ENCODE measurements at places on chromosomes 7 and 10.

DNA sequence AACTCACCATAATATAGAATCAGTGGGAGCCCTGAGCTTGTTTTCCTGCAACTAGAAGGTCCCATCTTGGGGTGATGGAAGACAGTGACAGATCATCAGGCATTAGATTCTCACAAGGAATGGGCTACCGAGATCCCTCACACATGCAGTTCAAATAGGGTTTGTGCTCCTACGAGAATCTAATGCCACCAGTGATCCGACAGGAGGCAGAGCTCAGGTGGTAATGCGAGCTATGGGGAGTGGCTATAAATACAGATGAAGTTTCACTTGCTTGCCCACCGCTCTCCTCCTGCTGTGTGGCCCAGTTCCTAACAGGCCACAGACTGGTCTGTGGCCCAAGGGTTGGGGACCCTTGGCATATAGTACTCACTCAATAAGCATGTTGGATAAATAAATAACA lies 93.4 kb downstream of the POU6F2 start:
- DNase-seq = no peak

DNA sequence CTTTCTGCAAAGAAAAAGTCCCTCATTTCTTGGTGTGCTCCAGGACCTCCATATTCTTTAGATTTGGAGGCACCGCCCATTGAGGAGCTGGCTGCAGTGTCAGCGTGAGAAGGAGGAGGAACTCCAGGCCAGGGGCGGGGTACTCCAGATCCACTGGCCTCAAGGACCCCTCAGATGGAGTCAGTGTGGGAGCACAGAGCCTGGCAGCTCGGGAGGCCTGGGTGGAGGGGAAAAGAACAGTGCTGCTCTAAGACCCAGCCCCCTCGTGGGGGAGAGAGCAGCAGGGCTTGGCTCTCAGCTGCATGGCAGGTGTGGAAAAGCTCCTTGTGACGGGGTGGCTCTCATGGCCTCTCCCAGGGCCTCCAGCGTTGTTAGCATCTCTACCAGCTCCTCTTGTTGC lies 70.5 kb downstream of the ITGB1 start:
- no peak for DNase-seq

GRCh38 chr10:47095211-47095610 lies 184.0 kb downstream of the PTPN20 start:
- no peak for DNase-seq

DNA sequence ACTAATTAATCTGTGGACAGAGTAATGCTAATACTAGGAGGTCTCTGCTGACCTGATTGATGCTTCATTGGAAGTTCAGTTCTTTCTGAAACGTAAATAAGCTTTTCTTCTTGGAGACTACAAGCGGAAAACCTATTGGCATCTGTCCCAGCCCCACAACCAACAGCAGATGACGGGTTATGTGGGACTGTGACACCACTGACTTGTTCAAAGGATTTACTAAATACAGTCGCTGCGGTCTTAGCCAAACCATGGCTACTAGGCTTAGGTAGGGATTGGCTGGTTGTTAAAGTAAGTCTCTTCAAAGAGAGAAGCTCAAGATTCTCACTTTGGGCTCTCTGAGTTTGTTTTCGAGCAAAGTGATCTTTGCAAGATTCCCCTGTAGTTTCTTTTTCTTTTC lies 68.3 kb downstream of the HYCC1 start:
- DNase-seq = no peak

GRCh38 chr7:135420786-135421185 lies 89.1 kb downstream of the CNOT4 start:
- no peak for DNase-seq

DNA sequence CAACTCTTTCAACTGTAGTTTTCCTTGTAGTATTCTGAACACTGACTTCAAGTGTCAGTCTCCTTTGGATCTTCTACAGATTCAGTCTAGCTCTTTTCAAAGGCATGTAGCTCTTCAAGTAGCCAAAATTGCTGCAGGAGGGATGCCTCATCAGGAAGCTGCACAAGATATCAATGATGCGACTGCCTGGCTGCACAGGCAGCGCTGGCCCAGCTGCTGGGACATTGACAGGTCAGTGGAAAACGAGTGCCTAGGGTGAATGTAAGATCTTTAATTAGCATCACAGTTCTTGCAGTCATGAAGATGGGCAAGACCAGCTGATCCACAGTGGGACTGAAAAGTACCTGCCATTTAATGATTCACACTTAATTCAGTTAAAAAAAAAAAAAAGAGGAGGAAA lies 167.6 kb downstream of the ANK3 start:
- DNase-seq = no peak

DNA sequence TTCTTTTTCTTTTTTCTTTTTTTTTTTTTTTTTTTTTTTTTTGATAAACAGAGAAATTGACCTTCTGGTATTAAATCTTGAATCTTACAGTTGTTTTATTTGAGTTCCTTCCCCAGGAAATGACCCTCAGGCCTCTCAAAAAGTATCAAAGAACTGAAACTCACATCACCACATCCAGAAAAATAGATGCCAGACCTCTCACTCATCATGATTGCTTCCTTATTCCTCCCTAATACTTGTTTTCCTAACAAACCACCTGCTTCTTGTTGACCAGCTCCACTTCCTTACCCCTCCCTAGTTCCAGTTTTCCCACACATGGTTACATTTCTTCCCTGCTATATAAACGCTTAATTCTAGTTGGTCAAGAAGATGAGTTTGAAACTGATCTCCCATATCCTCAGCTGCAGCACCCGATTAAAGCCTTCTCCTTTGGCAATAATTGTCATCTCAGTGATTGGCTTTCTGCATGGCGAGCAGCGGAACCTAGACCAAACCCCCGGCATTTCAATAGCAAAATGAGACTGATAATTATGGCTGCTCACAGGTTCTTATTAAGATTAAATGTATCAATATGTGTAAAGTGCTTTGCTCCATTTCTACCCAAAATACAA lies 681.1 kb upstream of the AUTS2 start:
- DNase-seq = no peak

- no peak for DNase-seq
These were observed 84.0 kb upstream of the ELMO1 start for GRCh38 chr7:37532636-37533035.

DNA sequence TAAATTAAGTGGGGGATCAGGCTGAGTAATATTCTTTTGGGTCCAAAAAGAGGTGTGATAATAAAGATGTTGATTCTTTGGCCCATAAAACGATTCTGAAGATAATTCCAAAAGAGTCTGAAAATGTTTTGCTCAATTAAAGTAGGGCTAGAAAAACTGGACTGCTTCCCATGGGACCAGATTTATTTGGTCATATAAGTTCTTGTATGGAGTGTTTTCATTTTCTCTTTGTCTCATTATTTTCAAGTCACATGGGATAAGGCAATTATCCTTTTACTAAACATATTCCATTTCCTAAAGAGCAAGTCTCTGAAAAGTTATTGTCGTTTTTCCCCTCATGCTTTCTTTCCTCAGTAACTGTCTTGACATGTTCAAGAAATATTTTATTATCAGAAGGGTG lies 41.5 kb downstream of the CDK6 start:
- DNase-seq = no peak

- DNase-seq = no peak
These were observed 273.9 kb upstream of the NFE2L3 start for GRCh38 chr7:25877802-25878789.

GRCh38 chr10:124423813-124424212 lies 5.1 kb upstream of the OAT start:
- DNase-seq = no peak

- no peak for DNase-seq
These were observed 51.1 kb upstream of the ADARB2 start for GRCh38 chr10:1788401-1788800.

GRCh38 chr7:78852951-78853350 lies 600.5 kb downstream of the MAGI2 start:
- no peak for DNase-seq

DNA sequence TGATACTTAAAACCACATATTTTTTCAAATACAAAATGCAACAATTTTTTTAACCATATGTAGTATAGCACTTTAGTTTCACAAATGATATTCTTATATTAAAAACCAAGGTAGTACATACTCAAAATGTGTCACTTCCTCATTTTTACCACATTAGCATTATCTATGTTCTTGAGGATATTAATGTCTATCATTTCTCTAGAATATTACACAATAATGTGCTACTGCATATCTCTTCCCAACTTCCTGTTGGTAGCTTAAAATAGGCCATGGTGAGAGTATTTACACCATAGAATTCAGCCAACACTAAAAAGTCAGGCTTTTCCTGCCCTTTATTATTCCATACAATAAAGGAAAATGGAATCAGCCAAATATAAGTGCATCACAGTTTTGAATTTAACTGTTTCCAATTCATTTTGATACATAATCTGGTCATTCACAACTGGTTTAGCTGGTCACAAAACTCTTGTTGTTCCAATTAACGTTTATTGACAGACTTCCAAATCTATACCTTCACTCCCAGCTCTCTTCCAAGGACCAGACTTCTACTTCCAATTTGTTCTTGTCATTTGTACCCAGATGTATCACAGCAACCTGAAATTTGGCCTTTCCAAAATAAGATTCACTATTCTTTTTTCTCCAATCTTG lies 20.0 kb upstream of the LRRC17 start:
- no peak for DNase-seq

Measured in activated CD4-positive, CD25-positive, alpha-beta regulatory T cell treated with anti-CD3 and anti-CD28 coated beads, Interleukin-2, amount 50 U/mL, for 16 hours (primary cell).